Motor neuron (in vitro differentiated cells): ENCODE measurements at places on chromosomes 2 and 18. TPM values are rescaled to one million over a fixed set of nuclear protein-coding genes. Genes with fewer than 3 reads are reported as not detected.

- no peak for ATAC-seq
These were observed 4.6 kb downstream of the SP140 start for GRCh38 chr2:230230087-230230486.

GRCh38 chr18:63492851-63493250, 16.1 kb downstream of the SERPINB5 start:
- ATAC-seq: no peak

DNA sequence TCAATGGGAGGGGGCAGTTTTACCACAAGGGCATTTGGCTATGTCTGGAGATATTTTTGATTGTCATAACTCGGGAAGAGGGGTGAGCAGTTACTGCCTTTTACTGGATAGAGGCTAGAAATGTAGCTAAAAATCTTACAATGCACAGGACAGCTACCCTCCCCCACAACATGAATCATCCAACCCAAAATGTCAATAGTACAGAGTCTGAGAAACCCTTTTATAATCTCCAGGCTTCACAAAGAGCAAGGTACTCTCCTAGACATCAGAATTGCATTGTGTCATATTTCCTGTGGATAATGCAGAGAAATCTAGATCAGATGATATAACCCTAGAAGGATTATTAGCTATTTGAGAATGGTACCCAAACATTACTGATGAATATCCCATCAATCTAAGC, 277.1 kb upstream of the NRP2 start:
- ATAC-seq: no peak

- ATAC-seq: no peak
These were observed 315.0 kb upstream of the SMIM21 start for GRCh38 chr18:75742516-75742915.

- ATAC-seq: no peak
These were observed 737.6 kb downstream of the SLC4A3 start for GRCh38 chr2:220365023-220365422.

DNA sequence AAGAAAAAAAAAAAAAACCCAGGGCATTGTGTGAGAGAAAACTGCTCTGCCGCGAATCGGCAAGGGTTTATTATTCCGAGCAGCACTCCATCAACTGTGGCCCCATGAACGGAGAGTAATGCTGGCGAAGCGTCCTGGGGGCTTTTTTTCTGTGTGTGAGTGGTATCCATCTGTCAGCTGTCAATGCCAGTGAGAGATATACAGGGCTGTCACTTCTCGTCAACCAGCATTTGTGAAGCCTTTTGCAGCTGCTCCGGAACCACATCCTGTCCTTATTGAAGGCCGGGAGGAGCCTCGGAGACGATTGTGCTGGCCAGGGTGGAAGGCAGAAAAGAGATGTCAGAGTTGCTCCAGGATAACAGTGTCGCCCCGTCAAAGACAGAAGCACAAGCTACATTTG, 356.9 kb upstream of the SMIM21 start:
- peak; percentile 92 for ATAC-seq

DNA sequence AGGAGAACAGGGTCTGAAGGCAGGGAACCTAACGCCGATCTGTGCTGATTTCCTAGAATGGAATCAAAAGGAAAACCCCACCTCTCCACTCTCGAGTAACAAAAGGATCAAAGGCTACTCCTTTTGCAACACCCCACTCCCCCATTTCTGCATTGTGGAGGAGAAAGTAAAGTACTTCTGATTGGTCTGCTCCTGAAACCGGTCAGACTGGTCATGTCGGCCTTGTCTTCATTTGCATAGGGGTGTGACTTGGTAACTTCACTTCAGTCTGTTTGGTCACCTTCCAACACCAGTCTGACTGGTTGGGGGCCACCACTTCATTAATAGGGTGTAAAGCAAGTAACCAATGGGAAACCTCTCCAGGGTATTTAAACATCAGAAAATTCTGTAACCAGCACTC, 771.9 kb downstream of the ERBB4 start:
- no peak for ATAC-seq

DNA sequence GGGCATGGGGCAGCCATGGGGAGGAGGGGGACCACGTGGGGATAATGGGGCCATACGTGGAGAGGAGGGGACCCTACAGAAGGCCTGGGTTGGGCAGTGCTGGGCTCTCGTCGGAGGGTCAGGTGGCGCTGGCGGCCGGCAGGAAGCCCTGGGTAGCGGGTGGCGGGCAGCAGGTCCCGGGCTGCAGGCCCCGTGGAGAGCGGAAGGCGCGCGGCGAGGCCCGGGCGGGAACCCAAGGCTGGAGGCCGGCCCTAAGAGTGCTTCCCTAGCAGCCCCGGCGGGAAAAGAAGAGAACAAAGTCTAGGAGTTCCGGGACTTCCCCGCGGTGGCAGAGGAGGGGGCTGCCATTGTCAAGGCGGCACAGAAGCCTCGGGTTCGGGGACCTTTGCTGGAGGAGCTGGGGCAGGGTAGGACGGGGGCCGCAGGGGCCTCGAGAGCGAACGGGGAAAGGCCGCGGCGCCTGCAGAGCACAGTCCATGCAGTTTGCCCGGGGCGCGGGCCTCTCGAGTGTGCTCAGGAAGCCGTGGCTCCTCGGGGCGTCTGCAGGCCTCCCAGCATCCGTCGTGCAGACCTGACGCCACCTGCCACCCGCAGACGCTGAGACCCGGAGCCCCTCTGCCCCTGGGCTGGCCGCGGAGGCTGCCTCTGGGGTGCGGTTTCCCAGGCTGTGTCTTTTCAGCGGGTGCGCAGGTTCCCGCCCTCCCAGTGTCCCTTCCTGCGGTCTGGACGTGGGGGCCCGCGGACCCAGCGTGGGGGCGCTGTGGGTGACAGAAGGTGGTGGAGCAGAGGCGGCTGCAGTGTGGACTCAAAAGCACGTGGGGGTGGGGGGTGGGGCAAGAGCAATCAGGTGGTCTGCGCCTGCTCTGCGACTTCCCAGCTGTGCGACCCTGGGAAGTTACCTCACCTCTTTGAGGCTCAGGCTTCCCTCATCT, 19.4 kb upstream of the NCL start:
- peak; percentile 30 for ATAC-seq

DNA sequence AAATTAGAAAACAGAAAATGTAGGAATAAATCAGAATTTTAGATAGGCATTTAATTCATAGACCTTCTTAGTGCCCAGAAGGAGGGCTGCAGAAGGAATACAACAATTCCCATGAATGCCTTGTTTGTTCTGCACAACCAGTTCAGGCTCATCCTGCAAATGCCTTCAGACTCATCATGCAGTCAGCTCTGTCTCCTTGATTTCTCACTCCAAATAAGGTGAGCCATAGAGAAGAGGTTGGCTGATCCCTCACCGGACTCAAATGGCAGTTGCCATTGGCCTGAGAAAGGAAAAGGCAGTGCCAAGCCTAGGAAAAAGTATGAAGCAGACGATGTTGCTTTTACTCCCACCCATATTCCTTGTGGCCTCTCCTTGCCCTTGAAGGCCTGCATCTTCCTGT, 50.3 kb downstream of the DSC3 start:
- ATAC-seq: no peak

DNA sequence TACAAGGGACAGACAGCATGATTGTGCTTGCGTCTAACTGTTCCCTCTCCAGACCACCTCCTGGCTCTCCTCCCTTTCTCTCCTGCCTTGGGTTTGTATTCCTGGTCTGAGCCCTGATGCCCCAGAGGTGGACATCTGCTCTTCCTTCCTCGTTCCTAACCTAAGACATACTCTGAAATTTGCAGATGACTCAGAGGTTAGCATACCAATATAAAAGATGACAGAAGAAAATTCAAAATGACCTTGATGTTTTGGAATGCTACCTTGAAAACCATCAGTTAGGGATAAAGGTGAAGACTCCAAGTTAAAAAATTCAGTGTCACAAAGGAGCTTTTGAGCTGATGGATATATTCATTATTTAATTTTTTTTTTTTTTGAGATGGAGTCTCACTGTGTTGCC, 12.9 kb downstream of the SMYD1 start:
- ATAC-seq: no peak

Gene FN1
- total RNA-seq: 11.3 and 19.3 TPM in 2 replicates

Gene IL36G
- not detected in 2 replicates for total RNA-seq

Gene SMYD5
- 24.7 and 28.0 TPM in 2 replicates for total RNA-seq

Gene GCKR
- 0.37 and 0.88 TPM in 2 replicates for total RNA-seq

Gene TMEM169
- total RNA-seq: 28.0 and 30.2 TPM in 2 replicates

Gene TLX2
- 0.29 and 0.32 TPM in 2 replicates for total RNA-seq

Gene DOCK10
- 67.8 and 67.9 TPM in 2 replicates for total RNA-seq

Gene UNC80
- total RNA-seq: 0.05 and 0.16 TPM in 2 replicates

Gene FSIP2
- total RNA-seq: 2.4 and 3.0 TPM in 2 replicates

Gene TBR1
- 0.05 and 0.25 TPM in 2 replicates for total RNA-seq

Gene SGPP2
- 0.92 and 1.2 TPM in 2 replicates for total RNA-seq
